GM03348 (cell line): ENCODE measurements at places on chromosomes 12 and 14.

- peak; percentile 20 for DNase-seq
Measured at GRCh38 chr14:57209561-57209960, 59.1 kb downstream of the EXOC5 start.

DNA sequence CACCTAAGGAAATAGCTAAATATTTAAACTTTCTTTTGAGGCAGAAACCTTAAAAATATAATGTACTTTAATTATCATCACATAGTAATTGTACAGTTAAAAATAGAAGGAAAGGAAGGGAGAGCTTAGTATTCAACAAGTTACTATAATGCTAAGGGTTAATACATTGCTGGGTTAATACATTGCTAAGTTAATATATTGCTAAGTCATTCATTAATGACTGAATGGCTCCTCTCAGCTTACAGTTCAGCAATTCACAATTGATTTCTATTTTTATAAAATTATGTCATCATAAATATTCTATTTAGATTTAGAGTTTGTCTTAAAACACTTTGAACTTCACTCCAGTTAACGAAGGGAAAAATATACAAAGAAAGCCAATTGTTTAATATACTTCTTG, 207.9 kb downstream of the BMP4 start:
- no peak for DNase-seq

DNA sequence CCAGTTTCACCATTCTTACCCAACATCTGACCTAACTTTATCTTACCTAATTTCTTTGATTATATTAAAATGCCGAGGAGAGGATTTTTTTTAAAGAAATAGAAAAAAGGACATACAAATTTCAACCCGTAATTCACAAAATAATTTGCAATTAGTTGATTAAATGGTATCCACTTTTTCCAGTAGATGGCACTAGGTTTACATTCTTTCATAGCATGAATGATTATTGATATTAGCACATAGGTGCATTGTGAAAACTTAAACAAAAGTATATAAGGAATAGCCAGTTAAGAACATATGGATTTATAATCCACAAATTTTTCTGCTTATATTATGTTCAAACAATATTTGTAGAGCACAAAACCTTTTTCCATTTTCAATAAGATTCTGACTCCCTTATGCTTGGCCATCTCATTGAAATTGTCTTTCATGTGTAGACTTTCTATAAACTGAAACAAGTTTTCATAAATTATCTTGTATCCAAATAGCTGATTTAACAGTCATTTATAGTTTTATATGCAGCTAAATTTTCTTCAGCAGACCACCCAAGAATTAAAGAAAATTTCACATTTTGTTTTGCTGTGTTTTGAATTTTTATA, 35.3 kb downstream of the MSRB3 start:
- DNase-seq, result peak; percentile 8

DNA sequence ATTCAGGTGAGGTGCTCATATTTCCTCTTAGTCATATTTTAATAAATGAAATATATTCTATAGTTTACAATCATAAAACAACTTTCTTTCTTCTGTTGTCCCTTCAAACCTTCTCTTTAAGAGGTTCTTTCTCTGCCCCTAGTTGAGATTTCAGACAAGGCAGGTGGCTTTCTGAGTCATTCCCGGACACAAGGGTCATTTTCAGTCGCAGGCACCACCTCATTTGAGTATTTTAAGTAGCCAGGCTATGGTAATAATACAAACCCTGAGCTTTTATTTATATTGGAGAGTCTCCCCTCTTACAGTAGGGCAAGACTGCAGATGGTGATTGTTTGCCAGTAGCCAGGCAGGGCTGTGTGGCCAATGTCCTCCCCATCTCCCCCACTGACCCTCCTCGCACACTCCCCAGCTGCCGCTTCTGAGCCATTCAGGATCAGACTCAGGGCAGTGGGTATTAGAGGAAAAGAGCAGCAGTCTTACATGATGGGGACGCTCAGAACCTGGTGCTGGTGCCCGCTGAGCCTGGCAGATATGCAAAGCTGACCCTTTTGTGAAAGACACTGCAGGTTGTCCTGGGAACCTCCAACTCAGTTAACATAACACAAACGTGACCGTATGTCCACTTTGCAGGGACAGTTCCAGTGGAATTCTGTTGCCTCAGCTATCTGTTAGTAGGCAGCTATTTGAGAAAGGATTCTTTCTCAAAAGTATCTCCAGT, 101.1 kb upstream of the BCL2L14 start:
- no peak for DNase-seq

- DNase-seq, result no peak
Measured at GRCh38 chr14:92495027-92495426, 18.6 kb upstream of the RIN3 start.

GRCh38 chr14:73325063-73325462, 87.8 kb downstream of the PAPLN start:
- DNase-seq, result no peak

DNA sequence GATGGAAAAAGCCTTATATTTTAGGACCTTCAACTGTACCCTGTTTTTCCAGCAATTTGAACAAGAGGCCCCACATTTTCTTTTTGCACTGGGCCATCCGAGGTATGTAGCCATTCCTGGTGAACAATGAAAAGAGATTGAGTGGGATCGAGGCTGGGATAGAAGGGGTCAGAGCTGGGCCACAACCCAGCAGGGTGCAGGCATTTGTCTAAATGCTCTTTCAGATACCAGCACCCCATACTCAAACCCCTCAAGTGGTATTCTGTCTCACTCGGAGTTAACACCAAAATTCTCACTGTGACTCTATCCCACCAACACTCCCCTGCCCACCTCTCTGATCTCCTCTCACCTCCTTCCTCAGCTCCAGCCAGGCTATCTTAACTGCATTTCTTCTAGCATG, 26.8 kb downstream of the DUSP6 start:
- no peak for DNase-seq

DNA sequence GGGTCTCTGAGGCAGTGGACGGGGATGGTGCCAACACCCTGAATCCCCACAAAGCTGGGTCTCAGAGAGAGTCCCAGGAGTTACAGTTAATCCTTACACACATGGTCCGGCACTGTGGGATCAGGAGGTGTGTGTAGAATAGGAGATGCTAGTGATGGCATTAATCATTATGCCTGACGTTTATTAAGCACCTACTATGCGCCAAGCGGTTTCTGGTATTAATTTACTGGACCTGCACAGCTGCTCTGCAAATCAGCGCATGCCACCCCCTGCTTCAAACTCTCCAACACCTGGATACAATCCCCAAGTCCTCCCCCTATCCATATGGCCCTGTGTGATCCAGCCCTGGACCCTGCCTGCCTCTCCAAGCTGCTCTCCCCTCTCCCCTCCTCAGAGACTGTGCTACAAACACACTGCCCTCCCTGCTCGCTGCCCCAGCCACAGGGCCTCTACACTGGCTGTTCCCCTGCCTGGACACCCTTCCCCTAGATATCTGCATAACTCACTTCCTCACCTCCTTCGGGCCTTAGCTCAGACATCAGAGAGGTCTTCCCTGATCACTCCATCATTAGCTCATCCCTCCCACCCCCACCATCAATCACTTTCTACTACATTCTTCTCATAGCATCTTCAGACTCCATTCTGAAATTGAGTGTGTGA, 86.0 kb downstream of the RFLNA start:
- DNase-seq, result no peak

DNA sequence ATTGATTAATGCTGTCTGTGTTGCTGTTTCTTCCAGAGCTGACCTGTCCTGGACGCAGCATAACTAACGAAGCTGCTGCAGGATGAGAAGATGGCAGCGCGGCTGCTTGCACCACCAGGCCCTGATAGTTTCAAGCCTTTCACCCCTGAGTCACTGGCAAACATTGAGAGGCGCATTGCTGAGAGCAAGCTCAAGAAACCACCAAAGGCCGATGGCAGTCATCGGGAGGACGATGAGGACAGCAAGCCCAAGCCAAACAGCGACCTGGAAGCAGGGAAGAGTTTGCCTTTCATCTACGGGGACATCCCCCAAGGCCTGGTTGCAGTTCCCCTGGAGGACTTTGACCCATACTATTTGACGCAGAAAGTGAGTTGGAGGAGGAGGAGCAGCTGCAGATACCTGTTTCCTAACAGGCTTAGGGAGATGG, 71.7 kb downstream of the SCN8A start:
- DNase-seq, result no peak

GRCh38 chr12:20372326-20373096, 4.2 kb downstream of the PDE3A start:
- DNase-seq, result no peak

GRCh38 chr14:81801921-81802320, 268.3 kb upstream of the SEL1L start:
- no peak for DNase-seq

DNA sequence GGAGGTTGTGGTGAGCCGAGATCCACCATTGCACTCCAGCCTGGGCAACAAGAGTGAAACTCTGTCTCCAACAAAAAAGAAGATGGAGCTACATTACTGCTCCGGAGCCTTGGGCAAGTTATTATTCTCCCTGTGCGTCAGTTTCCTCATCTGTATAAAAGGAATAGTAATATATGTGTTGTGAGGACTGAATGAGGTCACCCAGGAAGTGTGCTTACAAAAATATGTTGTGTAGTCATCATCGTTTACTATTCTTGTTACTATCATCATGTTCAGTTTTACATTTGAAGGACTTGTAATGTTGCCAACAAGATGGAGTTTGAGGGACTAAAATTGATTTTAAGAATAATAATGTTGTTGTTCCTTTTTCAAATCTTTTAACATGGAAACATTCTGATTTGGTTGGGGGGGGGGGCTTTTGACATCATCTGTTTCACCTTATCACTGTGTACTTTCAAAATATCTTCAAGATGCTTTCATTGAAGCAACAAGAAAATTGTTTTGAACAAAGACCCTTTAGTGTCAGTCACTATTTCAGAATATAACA, 156.8 kb downstream of the PDE3A start:
- no peak for DNase-seq

- no peak for DNase-seq
Measured at GRCh38 chr14:94559638-94560290, 1.5 kb upstream of the SERPINA4 start.

DNA sequence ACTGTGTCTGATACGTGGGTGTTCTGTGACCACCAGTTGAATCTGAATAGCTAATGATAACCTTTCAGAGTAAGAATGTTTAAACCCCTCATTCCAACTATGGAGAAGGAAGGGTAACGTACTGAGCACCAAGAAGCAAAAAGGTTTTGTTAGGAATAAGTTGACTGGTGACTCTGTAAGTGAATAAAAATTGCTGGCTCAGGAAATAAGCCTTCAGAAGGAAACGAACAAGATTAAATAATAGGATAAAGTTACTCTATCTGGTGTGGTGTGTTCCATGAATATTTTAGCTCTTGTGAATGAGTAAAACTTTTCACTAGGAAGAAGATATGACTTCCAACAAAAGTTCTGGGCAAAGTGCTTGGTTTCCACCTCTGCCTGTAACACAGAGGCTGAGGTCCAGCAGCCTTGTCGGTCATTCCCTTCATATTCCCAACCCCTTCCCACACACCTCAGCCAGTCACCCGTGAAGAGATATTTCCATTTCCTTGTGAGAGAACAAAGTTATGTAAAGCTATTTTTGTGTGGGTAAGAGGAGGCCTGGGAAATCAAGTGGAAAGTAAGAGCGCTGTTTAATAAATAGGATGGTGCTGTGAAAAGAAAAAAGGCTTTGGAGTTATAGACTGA, 47.1 kb downstream of the ARF6 start:
- no peak for DNase-seq

- DNase-seq, result no peak
Measured at GRCh38 chr14:77709412-77709811, 1.5 kb downstream of the SLIRP start.

- no peak for DNase-seq
Measured at GRCh38 chr12:94745562-94745961, 95.2 kb upstream of the TMCC3 start.

DNA sequence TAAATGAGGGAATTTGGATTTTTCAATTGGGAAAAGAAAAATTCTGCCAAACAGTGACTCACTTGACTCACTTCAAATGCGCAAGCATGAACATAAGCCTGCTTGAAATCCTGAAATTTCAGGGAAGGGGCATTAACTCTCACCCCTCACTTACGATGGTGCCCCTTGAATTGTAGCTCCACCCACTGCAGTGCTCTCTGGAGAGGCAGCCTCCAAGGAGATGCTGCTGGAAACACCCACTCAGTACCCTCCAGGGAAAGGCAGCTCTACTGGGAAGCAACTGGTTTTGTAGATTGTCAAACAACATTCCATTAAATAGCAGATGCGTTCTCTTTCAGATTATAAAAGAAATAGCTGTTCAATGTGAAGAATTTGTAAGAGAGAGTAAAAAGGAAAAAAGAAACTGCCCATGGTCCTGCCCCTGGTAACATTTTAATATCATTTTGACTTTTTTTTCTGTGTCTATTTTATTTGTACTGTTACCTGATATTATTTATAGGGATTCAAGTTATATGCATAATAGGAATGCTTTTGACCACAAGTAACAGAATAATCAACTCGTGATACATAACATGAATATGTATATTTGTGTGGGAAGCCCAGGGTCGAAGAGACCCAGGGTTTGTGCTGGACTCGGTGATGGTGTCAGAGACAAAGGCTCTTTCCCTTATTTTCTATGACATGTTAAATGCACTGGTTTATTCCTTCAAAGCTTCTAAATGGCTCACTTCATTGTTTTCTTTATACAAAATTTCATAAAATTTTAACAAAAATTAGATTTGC, 31.1 kb upstream of the TMEM132C start:
- DNase-seq, result no peak

GRCh38 chr12:10771132-10771733, 31.2 kb downstream of the TAS2R7 start:
- peak; percentile 48 for DNase-seq

GRCh38 chr14:66037361-66037760, 448.8 kb upstream of the CCDC196 start:
- no peak for DNase-seq

- DNase-seq, result peak; percentile 75
Measured at GRCh38 chr12:50732591-50732990, 31.3 kb upstream of the ATF1 start.

GRCh38 chr14:34678306-34678705, 36.1 kb downstream of the CFL2 start:
- peak; percentile 36 for DNase-seq

- no peak for DNase-seq
Measured at GRCh38 chr12:29396774-29397173, 15.8 kb upstream of the ERGIC2 start.

DNA sequence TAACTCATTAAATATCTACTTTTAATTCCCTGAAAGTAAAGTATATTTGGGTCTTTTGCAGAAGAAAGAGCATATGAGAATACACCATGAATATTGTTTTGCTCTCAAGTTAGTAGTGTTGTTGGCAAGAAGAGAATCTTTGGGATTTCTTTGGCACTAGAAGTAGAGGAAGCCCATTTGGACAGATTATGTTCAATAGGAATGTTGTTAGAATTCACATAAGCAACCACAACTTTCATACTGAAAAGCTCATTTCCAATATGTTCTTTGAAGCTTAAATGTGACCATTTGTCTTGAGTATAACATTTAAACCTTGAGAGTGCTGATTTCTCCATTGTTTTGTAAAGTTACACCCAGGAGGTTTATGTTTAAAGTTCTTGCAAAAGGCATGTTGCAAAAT, 37.6 kb downstream of the PLEKHG7 start:
- no peak for DNase-seq

GRCh38 chr14:93054006-93054405, 61.7 kb downstream of the ITPK1 start:
- no peak for DNase-seq

GRCh38 chr12:7571257-7571656, 67.7 kb upstream of the CD163 start:
- DNase-seq, result no peak

- DNase-seq, result peak; percentile 20
Measured at GRCh38 chr14:64507376-64508156, 3.0 kb downstream of the ZBTB1 start.

GRCh38 chr14:25570483-25570882, 520.5 kb upstream of the STXBP6 start:
- no peak for DNase-seq

GRCh38 chr14:24993631-24994030, 56.3 kb downstream of the STXBP6 start:
- no peak for DNase-seq
